Stimulated activated CD8-positive, alpha-beta memory T cell treated with anti-CD3 and anti-CD28 coated beads, Interleukin-4, amount 100 ng/mL, for 1 hour (primary cell): ENCODE measurements at places on chromosomes 4 and X.

DNA sequence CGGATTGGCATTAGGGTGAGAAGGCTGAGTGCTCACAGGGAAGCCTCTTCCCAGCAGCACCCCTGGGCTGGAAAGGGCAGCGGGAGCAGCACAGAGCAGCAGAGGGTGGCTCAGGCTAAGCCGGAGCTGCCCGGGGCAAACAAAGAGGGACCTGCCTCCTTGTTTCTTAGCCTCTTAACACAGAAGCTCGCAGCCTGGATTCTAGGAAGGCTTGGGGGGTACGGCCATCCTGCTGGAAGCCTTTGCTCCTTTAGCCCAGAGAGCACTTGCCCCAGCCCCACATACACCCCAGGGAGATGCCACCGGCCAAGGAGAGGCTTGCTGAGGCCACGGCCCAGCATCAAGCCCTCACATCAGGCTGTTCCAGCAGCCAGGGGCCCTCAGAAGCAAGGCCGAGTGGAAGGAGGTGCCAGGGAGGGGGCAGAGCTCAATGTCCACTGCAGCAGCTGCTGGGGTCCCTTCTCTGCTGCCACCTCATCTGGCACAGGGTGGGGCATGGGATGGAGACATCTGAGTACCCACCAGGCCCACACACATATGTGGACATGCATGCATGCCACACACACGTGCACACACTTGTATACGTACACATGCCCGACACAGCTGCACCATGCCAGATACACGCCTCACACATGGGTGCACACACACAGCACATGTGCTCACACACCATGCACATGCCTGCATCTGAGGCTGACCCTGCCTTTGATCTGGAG, 20.3 kb upstream of the SPON2 start:
- no peak for DNase-seq

DNA sequence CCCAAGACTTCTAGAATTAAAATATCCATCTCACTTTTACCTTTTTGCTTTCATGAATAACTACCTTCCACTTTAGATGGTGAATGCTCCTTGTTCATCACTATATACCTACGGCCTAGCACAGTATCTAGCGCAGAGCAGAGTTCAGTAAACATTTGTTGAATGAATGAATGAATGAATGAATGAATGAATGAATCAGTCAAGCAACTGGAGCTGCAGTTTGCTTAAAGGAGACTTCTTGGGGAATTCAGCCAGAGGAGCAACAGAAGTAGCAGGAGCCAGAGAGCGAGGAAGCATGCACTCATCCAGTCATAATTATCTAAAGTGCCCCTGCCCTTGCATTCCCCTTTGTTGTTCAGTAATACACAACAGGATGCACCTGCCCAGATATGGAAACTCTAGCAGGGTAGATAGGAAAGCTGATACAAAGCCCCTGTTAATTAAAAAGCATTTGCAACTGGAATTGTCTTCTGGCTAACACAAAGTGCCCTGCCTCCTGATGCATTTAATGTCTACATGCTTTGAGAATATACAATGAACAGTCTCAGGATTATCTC, 103.0 kb upstream of the MBNL3 start:
- no peak for DNase-seq

DNA sequence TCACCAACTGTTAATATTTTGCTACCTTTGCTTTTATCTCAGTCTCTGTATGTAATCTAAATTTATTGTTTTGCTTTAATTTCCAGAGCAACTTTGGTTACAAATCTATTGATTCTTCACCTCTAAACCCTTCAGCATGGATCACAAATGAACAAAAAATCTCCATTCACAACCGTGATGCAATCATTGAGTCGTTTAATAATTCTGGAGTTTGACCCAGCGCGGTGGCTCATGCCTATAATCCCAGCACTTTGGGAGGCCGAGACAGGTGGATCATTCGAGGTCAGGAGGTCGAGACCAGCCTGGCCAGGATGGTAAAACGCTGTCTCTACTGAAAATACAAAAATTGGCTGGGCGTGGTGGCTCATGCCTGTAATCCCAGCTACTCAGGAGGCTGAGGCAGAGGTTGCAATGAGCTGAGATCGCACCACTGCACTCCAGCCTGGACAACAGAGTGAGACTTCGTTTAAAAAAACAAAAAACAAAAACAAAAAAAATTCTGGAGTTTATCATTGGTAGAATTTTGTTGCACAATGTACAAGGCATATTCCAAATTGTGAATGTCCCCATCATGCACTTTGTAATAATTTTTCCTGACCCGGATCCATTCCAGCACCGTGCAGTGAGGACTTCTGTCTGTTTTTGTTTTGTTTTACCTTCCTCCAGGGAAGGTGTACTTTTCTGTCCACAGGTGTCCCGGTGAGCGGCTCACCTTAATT, 2.3 kb upstream of the IDUA start:
- no peak for DNase-seq

DNA sequence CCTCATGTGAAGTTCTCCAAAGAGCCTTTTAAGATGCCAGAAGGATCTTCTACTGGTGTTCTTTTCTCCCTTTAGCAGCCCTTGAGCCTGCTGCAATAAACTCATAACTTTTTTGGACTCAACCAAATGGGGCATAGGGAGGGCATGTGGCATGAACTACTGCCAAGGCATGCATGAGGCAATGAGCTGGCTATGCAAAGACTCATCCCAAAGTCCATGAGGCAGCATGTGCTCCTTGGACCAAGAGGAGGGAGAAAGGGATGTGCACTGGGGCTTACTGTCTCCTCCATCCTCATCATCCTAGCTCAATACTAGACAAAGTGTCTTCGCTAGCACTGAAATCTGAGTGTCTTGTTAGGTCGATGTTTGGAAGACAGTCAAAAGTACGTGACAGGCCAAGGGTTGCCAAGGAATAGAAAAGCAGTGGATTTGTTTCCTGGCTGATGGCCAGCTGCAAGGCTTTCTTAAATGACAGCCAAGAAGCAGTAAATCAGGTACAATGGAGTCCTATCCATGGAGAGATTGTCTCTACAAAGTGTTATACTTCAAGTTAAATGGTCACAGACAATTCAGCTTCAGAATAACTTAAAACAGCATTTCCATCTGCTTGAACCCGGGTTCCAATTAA, 44.5 kb upstream of the ATXN3L start:
- DNase-seq = no peak

GRCh38 chrX:23195761-23196160, 138.9 kb upstream of the PTCHD1 start:
- DNase-seq = no peak

DNA sequence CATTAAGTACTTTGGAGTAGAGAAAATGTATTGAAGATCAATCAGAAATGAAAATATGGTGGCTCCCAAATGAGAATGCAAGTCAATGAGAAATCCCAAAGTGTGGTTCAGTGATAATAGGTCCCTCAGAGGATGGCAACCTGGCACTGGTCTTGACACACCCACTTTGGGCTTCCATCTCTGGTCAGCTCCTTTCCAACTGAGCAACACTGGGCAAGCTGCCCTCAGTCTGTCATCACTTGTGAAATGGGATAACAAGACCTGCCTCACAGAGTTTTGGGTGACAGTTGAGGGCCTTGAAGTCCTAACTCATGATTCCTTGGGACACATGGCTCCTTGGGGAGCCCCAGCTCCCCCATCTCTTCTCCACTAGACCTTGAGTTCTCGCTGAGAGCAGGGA, 29.0 kb upstream of the MAMLD1 start:
- DNase-seq = no peak

DNA sequence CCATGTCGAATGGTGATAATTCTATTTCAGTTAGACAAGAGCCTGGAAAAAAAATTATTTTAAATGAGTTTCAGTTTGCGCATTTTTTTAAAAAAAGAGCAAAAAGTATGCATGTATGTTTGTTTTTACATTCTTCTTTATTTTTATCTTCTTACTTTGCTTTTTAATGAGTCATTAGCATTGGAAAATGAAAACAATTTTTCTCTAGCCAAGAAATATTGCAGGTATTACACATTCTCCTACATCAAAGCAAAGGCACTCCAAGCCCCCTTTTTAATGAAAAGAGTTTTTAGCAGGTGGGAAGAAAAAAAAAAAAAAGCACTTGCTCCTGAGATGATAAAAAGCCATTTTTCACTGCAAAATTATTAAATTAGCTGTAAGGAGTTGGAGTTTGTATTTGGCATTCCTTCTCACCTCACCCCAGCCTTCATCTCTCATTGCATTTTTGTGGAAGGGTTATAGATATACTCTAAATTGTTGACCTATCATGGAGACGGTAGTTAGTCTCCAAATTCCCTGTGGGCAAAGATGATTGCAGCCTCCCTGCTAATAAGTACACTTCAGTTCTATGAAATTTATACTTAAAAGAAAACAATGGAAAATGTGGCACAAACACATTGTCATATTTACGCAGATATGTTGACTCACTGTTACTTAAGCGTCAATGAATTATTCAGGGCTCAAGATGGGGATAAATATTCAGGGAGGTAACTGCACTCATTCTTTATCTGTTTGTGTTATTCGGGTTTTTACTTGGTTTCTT, 43.8 kb downstream of the PALLD start:
- DNase-seq = no peak

DNA sequence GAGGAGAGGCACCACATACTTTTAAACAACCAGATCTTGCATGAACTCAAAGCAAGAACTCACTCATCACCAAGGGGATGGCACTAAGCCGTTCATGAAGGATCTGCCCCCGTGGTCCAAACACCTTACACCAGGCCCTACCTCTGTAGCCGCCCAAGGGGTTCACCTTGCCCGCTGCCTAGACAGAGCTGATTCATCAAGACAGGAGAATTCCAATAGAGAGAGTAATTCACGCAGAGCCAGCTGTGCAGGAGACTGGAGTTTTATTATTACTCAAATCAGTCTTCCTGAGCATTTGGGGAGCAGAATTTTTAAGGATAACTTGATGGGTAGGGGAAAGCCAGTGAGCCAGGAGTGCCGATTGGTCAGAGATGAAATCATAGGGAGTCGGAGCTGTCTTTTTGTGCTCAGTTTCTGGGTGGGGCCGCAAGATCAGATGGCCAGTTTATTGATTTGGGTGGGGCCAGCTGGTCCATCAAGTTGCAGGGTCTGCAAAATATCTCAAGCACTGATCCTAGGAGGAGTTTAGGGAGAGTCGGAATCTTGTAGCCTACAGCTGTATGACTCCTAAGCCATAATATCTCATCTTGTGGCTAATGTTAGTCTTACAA, 364.7 kb downstream of the PCDH7 start:
- no peak for DNase-seq

- DNase-seq = no peak
Observed at GRCh38 chrX:102126863-102127262, 1.4 kb downstream of the TCEAL2 start.

- no peak for DNase-seq
Observed at GRCh38 chr4:182339221-182339641, 96.0 kb downstream of the TENM3 start.

DNA sequence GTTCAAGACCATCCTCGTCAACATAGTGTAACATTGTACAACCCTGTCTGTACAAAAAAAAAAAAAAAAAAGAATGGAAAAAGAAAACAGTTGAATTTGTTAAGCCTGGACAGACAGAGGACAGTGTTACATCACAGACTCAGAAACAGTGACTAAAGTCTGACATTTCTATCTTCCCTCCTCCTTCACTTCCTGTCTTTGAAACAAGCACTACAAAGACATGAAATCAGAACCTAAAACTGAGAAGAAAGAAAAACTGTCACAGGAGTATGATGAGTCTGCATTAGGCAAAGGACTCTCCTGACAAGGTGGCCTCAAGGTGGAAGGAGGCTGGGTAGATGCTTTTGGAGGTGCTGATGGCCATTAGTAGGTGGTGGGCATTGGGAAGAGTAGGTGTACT, 126.7 kb downstream of the RBM47 start:
- DNase-seq = no peak

DNA sequence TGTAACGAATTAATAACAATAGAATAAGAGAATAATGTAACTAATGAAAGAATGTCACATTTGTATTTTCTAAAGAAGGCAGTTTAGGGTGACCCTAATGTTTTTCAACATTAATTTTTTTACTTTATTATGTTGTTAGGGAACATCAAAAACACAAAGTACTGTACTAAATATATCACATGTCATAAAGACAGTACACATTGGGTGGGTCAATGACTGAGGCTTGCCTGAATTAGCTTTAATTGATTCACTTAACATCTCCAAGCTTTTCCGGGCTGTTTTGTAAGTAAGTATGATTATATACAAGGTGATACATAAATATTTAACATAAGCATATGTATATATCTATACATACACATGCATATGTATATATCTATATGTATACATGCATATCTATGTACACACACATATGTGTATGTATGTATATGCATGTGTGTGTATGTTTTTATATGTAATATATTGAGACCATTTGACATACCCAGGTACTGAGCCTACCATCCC, 43.4 kb upstream of the KLF3 start:
- no peak for DNase-seq

DNA sequence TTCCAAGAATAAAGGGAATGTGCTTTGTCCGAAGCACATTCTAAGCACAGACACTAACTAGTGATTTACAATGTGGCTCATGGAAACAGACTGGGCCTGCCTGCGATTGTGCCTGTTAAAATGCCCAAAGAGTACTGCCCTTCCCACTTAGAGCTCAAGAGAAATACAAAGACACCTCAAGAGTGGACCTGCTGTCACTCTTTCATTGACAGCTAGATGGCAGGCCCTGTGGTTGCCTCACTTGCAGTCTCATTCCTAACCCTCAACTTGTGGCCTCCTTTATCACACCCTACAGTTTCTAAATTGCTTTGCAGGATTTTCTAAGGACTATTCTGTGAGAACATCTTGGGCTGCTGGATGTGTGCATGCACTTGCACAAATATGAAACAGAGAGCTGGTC, 331.0 kb upstream of the EMCN start:
- DNase-seq = no peak

GRCh38 chr4:86233681-86234080, 126.2 kb downstream of the MAPK10 start:
- DNase-seq = no peak

DNA sequence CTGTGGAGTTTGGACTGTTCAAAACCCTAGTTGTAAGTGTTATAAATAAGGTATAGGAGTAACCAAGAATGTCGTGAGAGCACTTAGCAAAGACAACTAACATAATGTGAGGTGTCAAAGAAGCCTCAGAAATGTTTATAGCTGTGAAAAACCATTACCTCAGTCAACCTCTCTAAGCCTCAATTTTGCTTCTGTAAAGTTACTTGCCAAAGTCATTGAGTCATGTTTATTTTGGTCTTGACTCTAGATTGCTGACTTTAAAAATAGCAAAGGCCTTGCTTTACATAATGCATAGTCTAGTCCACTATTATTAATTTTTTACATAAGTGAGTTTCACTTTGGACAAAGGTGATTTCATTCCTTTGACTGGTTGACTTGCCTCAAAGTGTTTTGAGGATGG, 257.6 kb upstream of the CXXC4 start:
- no peak for DNase-seq

DNA sequence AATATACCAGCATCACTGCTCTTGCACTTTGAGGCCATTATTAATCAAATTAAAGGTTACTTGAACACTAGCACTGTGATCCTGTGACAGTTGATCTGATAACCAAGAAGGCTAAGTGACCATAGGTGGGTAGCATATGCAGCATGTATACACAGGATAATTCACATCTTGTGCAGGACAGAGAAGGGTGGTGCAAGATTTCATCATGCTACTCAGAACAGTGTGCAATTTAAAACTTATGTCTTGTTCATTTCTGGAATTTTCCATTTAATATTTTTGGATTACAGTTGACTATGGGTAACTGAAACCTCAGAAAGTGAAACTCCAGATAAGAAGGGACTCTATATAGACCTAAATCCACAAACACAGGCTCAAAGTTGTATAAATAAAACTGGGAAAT, 78.2 kb upstream of the PDE5A start:
- no peak for DNase-seq
